Vagina (tissue), 2 donors: ENCODE measurements at places on chromosomes 1 and 21. TPM values are rescaled to one million over a fixed set of nuclear protein-coding genes. Genes with fewer than 3 reads are reported as not detected.

LIN28A gene
- total RNA-seq, result not detected

RIPPLY3 gene
- not detected for total RNA-seq

TBX15 gene
- total RNA-seq, result 0.98 TPM

REG4 gene
- not detected for total RNA-seq

LRRC42 gene
- 31.7 TPM for total RNA-seq

TESK2 gene
- total RNA-seq, result 13.5 TPM

NR1I3 gene
- not detected for total RNA-seq

SYCP1 gene
- total RNA-seq, result not detected

JUN gene
- total RNA-seq, result 275 TPM

C1QTNF12 gene
- total RNA-seq, result not detected

MTF1 gene
- 9.3 TPM for total RNA-seq

MIXL1 gene
- not detected for total RNA-seq

BGLAP gene
- not detected for total RNA-seq

KRTAP6-1 gene
- total RNA-seq, result not detected

AGO3 gene
- total RNA-seq, result 17.2 TPM
